ENCODE measurements at places on chromosomes 2 and 18.

DNA sequence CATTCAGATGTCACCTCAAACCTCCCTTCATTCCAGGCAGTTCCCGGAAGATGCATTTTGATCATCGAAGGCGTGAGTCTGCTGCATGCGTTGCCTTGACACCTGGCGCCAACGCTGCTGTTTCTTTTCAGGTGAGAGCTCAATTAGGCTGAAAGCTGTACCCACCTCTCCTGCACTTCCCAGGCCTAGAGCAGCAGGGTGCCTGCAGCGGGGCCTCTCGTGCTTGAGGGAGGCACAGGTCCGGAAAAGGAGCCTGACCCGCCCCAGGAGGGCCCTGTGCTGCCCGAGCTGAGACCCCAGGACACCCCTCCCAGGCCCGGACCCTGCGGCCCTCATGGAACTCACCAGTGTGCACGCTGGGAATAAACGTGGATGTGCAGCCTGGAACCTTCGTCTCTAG lies 31.4 kb upstream of the KCNG2 start:
- no peak for DNase-seq

- no peak for DNase-seq
Observed at GRCh38 chr18:48886520-48887293, 64.1 kb downstream of the SMAD7 start.

GRCh38 chr18:10570622-10571021 lies 44.8 kb downstream of the NAPG start:
- DNase-seq, result no peak

DNA sequence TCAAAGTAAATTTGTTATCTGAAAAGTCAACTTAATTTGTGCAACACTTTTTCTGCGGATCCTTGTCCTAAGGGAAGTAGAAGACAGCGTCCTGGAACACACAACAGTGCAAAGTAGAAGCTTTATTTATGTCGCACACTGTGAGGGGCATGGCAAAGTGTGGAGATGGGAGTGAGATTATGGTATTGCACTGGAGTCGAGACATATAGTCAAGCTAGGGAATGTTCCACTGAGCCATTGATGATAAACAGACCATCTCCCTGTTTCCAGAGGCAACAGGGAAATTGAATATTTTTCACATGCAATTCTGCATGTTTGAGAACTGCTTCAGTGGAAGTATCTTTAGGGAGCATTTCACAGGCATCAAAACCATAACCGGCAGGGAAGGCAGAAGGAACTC lies 46.2 kb downstream of the LRRTM1 start:
- DNase-seq, result no peak

DNA sequence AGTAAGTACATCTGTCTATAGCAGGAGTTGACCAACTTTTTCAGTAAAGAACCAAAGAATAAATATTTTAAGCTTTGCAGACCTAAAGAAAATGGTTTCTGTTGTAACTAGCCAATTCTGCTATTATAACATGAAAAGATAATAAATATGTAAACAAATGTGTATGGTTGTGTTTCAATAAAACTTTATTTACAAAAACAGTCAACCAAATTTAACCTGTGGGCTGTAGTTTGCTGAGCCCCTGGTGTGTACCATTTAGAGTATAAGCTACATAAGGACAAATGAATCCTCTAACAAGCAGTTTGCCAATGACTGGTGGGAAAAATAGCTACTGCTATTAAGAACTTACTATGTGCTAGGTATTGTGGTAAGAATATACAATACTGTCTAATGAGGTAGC lies 79.4 kb downstream of the MAIP1 start:
- DNase-seq, result no peak

GRCh38 chr2:152611458-152612231 lies 105.6 kb downstream of the PRPF40A start:
- no peak for DNase-seq

DNA sequence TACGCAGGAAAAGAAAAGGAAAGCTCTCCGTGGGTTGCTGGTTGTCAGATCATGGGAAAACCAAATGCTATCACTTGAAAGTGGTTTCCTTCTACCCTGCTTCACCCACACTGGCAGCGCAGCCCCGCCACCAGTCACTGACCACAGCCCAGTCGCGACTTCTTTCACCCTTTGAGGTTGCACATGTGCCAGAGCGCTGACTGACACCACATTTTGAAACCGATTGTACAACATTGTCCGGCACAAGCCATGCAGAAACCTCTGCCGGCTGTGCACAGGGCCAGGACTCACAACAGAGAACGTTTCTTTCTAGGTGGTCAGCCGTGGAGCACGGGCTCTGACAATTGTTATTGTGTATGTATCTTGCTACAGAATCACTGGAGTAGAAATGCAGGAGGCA lies 827.2 kb upstream of the POU3F3 start:
- no peak for DNase-seq

DNA sequence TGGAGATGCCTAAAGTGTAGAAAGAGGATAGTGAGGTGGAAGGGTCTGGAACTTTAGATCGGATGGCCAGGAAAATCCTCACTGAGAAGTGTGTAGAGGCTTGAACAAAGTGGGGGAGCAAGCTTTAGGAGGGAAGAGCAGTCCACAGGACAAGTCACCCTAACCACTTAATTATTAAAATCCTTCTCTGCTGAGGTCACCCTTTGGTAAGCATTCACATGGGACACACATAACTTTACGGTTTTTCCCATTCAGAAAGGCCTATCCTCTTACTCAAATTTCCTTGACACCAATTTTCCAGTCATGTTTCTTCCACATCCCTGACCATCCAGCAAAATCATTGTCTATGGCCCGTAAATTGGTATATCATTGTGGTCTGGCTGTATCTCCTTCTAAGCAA lies 31.0 kb upstream of the ZEB2 start:
- no peak for DNase-seq

DNA sequence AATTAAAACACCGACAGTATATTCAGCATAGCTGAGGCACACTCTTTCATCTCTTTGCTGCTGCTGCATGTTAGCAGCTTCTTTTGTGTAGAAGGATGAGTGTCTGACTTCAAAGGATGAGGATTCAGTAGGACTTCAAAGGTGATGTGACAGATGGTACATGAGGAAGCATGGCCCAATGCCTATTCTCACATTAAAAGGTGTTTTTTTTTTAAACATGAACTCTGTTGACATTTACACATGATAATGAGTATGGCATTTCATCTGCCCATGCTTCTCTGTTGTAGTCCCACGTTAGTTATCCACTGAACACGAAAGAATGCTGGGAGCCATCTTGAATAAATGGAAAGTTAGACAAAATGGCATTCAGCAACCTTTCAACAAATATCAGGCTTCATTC lies 1950.8 kb upstream of the PIK3C3 start:
- DNase-seq, result no peak

GRCh38 chr18:5874336-5874735 lies 21.0 kb downstream of the TMEM200C start:
- no peak for DNase-seq

DNA sequence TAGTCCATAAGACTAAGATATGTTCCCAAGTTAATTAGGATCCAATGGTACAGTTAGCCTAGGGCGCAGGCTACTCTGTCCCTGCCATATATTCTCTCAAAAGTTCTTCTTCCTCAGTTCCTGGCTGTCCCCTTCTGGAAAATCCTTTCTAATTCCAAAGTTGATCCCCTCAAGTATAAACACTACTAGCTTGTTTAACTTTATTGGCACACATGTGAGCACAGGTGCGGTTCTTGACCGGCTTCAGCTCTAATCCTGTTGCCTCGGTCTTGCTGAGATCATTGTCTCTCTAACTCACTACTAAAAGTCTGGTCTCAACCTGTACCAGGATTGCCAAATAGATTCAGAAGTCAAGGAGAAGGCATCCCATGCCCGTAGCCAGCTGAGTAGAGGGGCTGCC lies 89.0 kb downstream of the SEMA4F start:
- no peak for DNase-seq

DNA sequence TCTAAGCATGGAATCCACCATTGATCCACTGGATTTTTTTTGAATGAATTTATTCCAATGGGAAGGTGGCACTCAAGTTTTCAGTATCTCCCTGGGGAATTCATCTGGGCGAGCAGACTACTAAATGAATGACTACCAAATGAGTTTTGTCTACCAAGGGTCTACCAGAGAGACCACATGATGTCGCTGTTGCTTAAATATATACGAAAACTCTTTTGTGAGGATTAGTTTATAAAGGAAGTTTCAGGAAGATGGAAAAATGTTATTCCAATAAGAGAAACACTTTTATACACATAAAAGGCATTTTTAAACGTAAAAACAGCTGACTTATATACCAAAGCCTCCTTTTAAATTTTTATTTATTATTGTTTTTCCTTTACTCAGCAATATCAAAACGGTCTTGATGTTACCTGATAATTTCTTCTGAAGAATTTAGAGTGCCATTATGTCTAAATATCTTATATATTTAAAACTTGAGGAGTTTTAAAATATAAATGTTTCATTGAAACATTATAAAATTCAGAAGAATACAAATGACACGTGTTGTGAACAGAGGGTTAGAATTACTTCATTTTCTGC lies 139.7 kb downstream of the HRH4 start:
- no peak for DNase-seq

- no peak for DNase-seq
Observed at GRCh38 chr18:47345291-47345690, 93.8 kb upstream of the SKOR2 start.

DNA sequence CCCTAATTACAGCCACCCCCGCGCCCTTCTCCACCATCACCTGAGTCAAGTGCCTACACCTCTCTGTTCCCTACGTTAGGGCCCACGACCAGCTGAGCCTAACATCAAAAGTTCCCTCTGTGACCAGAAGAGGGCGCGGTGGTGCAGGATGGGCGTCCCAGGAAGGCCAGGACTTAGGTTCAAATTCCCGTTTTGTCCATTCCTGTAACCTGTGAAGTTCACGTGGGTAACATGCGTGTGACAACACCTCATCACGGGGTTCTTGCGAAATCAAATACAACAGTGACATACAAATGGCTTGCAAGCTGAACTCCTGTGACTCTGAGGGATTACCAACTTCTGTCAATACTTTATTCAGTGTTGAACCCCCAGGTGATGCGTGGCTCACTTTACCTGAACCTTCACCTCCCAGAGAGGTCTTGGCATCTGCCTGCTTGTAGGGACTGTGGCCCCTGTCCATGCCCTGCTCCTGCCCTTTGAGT lies 207.9 kb downstream of the ARL4C start:
- DNase-seq, result peak; percentile 80

GRCh38 chr2:150410809-150411208 lies 76.7 kb downstream of the RND3 start:
- DNase-seq, result no peak

DNA sequence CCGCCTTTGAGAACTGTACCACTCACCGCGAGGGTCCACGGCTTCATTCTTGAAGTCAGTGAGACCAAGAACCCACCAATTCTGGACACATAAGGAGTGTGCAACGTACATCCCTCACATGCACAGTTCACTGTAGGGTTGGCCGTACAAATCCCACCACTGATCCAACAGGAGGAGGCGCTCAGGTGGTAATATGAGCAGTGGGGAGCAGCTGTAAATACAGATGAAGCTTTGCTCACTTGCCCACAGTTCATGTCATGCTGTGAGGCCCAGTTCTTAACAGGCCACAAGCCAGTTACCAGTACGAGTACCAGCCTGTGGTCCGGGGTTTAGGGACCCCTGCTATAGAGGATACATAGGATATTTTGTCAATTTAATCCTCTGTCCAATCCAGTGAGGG lies 54.4 kb downstream of the CYP1B1 start:
- DNase-seq, result no peak

GRCh38 chr2:97926946-97927345 lies 68.8 kb downstream of the TMEM131 start:
- no peak for DNase-seq

GRCh38 chr2:156483741-156484173 lies 47.6 kb downstream of the GPD2 start:
- no peak for DNase-seq

DNA sequence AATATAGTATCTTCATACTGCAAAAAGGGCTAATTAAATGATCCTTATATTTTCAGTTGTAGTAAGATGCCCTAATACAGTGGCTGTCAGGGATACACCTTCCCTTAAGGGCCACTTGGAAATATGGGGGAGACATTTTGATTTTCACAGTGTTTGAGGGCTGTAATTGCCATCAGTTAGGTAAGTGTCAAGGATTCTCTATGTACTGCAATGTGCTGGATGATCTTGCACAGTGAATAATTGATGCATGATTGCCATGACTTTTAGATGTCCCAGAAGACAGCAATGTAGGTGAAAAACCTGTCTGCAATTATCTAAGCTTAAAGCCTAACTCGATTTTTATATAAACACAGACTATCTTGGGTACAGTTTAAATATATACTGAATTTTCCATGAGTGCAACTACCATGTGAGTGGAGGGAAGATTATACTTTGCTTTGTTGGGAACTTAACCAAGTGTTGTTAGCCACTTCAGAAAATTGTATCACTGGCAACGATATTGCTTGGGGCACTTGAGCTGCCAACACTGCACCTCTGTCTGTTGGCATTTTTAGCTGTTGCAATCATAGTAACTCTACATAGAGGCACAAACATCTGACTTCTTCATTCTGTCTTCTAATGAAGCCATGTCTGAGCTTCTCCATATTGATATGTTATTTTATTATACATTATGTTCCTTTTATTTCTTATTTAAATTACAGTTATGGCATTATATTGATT lies 45.2 kb downstream of the MAIP1 start:
- no peak for DNase-seq

DNA sequence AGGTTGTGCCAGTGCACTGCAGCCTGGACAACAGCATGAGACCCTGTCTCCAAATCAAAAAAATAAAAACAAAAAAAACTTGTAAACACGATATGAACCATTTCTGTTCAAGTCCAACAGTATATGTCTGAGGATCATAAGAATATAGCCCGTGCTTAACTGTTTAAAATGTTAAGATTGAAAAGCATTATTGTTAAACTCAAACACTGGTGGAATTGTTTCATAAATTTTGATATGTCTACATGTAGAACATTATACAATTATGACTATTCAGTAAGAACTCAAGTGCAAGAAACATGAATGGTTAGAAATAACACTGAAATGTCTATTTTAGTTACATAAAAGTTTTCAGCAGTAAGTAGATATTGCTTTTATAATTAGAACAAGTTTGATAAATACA lies 29.7 kb downstream of the PPIG start:
- no peak for DNase-seq

DNA sequence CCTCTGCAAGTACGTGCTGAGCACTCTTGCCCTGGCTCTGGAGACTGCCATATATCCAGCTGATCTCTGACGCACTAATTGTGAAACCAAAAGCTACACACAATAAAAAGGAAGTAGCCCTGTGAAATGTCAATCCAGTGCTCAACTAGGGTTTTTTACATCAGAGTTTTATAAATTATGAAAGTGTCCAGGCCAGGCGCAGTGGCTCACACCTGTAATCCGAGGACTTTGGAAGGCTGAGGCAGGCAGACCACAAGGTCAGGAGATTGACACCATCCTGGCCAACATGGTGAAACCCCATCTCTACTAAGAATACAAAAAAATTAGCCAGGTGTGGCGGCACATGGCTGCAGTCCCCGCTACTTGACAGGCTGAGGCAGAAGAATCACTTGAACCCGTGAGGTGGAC lies 24.5 kb upstream of the PEX13 start:
- no peak for DNase-seq

GRCh38 chr18:32060026-32060425 lies 31.6 kb upstream of the RNF138 start:
- no peak for DNase-seq

GRCh38 chr2:127968610-127969339 lies 59.1 kb downstream of the SAP130 start:
- no peak for DNase-seq
